ENCODE measurements at places on chromosomes 2 and 18.

GRCh38 chr2:74696829-74697228 lies 42.8 kb downstream of the SEMA4F start:
- DNase-seq, result no peak

- DNase-seq, result no peak
Observed at GRCh38 chr2:132975193-132976105, 305.4 kb upstream of the LYPD1 start.

- DNase-seq, result no peak
Observed at GRCh38 chr2:143946436-143947391, 573.2 kb downstream of the ZEB2 start.

DNA sequence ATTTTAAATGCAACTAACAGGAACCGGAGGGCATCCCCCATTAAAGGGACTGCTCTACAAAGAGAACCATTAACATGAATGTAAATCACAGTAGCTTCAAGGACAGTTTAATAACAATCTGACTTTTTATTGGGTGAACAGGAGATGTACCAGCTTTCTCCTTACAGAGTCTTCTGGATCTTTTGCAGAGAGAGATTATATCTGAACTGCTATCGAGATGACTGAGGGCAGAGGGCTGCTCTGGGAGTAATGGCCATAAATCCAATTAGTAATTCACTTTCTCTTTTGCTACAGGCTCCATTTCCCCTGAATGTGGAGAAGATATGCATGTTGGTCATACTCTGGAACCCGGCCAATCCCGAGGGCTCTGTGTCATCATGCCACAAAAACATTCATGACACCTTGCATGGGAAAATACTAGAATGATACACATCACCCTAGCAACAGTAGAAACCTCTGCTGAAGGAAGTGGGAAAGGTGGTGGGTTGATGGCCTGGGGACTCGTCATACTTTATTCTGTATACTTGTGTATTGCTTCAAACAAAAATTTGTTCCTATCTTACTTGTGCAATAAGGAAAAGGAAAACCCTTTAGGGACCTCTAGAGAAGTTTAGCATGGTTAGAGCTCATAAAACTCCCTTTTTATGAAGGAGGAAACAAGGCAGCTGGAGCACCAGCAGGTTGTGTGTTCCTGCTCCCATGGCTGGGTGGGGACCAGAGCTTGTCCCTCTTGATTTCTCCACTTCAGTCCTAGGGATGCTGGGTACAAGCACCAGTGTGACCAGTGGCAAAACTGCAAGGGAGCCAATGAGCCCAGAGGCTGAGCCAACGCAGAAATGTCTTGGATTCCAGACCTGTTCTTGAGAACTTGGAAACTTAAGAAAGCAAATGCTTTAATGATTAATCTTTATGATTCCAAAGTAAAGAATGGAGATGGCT lies 26.0 kb downstream of the CTAGE1 start:
- no peak for DNase-seq

DNA sequence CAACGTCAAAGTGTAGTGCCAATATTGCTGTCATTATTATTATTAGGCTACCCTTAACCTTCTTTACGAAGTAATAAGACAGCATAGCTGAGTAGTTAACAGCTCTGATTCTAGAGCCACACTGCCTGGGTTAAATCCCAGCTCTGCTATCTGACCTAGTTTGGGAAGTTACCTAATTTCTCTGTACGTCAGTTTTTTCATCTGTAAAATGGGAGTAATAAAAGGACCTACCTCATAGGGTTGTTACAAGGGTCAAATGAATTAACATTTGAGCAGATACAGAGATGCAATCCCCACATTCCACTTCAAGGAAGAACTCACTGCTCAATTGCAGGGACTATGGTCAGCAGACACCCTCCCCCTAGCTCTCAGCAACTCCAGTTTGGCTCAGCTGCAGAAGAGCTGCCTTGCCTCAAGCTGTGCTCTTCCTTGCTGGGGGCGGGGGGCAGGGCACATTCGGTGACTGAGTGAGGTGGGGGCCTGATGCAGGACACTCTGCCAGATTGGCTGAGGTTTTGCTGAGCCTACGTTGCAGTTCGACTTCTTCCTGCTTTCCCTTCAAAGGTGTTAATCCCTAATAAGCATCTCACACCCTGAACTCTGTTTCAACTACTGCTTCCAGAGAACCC lies 11.0 kb upstream of the LGALSL start:
- no peak for DNase-seq

- no peak for DNase-seq
Observed at GRCh38 chr2:19461504-19462255, 103.3 kb upstream of the OSR1 start.

DNA sequence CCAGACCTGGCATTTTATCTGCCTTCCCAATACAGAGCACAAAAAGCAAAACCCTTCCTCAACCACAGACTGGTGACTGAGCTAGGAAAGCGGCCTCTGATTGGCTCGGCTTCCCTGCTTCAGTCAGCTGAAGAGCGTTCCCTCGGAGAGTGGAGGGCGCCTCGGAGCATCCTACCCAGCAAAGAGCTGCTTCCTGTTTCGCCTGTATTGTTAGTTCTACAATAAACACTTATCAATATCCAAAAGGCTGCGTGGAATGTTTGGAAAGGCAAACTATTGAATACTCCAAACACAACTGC lies 125.0 kb downstream of the CACNB4 start:
- peak; percentile 61 for DNase-seq

- DNase-seq, result no peak
Observed at GRCh38 chr2:31023541-31023940, 114.7 kb downstream of the GALNT14 start.

GRCh38 chr18:5543036-5543680 lies 639 bp downstream of the EPB41L3 start:
- DNase-seq, result peak; percentile 65

- DNase-seq, result no peak
Observed at GRCh38 chr2:159456500-159457426, 159.6 kb downstream of the BAZ2B start.

DNA sequence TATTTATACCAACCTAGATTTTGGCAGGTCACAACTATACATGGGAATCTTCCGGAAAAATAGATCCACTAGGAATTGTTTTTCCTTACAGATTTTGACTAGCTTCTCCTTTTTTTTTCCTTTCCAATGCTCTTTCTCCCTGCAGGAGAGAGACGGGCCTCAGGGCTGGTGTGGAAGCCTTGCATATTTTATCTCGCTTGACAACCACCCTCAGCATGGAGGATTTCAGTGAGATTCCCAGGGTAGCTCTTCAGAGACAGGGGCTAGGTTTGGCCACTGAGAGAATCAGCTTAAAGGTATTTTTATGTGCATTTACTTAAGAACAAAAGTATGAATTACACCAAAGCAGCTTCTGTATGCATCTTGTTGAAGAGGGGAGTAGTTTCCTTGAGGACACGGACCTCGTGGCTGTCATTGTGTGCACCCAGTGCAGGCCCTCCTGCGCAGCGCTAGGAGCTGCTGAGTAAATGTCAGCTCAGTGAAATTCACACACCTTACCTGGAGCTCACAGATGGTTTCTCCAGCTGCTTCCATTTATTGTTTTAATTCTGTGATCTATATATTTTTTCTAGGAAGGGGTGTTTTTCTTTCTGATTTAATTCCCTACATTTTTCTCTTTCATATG lies 54.4 kb downstream of the TRAPPC12 start:
- no peak for DNase-seq

DNA sequence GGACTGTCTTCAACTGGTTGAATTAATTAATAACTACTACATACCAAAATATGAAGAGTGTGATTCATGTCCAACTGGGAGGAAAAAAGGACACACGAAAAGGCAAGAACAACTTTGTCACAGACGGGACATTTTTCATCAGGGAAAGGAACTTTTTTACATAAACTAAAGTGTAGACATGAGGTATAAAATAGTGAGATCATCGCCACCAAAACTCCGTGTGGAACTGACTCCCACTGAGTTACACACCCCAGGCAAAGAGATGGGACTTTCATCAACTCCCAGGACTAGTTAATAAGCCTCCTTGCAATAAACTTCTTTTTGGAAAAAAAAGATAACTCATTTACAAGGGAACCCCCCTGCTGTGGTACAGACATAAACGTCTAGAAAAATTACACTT lies 12.9 kb upstream of the NMI start:
- no peak for DNase-seq

- DNase-seq, result no peak
Observed at GRCh38 chr2:44107086-44107740, 61.5 kb upstream of the PPM1B start.

GRCh38 chr2:219461669-219462068 lies 27.0 kb downstream of the SPEG start:
- no peak for DNase-seq

- DNase-seq, result no peak
Observed at GRCh38 chr2:107384422-107384821, 442.3 kb upstream of the RGPD4 start.

DNA sequence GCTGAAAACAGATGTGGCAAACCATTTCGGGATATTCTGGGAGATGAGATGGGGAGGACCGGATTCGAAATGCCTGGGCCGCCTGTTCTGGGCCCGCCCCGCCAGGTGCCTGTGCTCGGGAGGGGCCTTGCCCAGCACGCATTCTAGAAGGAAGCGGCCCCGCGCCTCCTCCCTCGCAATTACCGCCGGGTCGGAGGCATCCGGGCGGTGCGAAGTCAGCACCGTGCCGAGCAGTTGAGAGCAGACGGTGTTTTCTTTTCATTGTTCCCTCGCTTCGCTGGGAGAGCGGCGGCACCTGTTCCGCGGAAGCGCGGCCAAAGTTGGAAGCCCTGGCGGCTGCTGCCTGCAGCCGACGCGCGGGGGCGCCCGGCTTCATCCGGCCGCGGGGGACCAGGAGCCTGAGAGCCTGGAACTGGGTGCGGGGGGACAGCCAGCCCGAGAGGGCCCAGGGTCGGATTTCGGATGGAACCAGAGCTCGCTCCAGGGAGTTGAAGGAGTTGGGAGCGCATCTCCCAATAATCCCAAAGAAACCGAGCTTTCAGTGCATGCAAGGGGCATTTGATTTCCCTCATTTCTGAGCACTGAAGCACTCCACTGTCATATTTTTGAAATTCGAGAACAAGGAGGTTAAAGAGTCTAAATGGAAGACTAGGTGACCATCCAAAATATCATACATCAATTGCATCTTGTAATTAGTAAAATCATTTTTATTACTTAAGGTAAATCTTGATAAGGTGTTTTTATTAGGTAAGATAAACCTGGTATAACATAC lies 241.8 kb upstream of the RAB12 start:
- peak; percentile 82 for DNase-seq

- no peak for DNase-seq
Observed at GRCh38 chr2:134231301-134231964, 22.4 kb upstream of the MGAT5 start.

GRCh38 chr2:135817951-135818350 lies 19.0 kb downstream of the LCT start:
- no peak for DNase-seq

GRCh38 chr18:46283895-46284295 lies 179.7 kb downstream of the HAUS1 start:
- peak; percentile 64 for DNase-seq

- no peak for DNase-seq
Observed at GRCh38 chr2:66897181-66897580, 462.3 kb downstream of the MEIS1 start.

GRCh38 chr18:22363867-22364463 lies 53.8 kb downstream of the CTAGE1 start:
- no peak for DNase-seq

- peak; percentile 34 for DNase-seq
Observed at GRCh38 chr2:100614455-100615000, 51.7 kb downstream of the PDCL3 start.

- DNase-seq, result no peak
Observed at GRCh38 chr18:71939483-71939882, 604.7 kb downstream of the CBLN2 start.

DNA sequence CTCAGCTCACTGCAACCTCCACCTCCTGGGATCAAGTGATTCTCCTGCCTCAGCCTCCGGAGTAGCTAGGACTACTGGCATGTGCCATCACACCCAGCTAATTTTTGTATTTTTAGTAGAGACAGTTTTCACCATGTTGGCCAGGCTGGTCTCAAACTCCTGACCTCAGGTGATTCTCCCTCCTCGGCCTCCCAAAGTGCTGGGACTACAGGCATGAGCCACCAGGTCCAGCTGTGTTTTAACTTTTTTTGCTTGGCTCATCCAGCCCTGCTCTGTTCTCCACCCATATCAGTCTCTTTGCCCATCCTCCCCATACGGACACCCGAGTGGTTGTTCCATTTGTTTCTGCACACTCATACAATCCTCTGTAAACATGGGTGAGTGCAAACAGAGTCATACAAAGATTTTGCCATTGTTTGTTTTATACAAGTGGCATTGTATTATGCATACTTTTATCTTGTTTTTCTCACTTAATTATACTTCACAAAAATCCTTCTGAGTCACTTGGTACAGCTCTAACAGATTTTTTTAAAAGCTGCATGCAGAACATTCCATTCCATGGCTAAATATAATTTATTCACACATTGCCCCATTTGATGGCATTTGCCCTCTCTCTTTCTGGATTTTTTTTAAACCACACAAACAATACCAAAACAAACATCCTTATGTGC lies 5.3 kb downstream of the APOB start:
- no peak for DNase-seq

DNA sequence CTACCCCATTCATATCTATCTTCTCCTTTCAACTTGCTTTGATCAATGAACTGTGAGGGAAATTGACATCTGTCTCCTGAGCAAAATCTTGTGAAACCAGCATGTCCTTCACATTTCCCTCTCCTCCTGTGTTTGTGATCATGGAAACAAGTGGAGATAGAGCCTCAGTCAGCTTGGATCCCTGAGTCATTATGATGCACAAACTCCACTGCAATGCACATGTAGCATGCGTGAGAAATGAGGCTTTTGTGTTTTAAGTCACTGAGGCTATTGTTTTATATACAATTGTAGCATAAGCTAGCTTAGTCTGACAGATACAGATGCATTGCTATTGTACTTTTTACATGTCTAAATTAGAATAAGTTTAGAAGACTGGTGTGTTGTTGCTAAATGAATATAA lies 85.2 kb upstream of the HNMT start:
- no peak for DNase-seq

- DNase-seq, result peak; percentile 67
Observed at GRCh38 chr2:241272303-241273209, 42.9 kb downstream of the HDLBP start.

GRCh38 chr2:144477957-144478311 lies 42.0 kb downstream of the ZEB2 start:
- DNase-seq, result no peak

DNA sequence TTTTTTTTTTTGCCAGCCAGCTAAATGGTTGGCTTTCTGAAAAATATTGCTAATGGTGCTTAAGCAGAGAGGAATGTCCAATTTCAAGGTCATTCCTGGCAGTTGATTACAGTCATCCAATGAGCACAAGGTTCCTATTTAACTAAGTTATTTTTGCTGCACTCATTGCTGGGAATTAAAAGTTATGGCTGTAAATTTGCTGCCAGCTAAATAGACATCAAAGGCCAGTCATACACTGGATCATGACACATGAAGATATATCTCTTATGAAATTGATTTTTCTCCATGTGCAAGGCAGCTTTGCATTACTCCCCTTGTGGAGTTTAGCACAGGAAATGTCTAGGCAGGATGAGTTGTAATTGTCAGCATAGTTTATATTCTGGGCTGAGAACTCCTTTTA lies 1898.4 kb upstream of the CELF4 start:
- DNase-seq, result no peak

Data from ecto neural progenitor cell (in vitro differentiated cells).